ENCODE measurements at places on chromosomes 4 and X. TPM values are rescaled to one million over a fixed set of nuclear protein-coding genes. Genes with fewer than 3 reads are reported as not detected.

The ODAPH gene
- not detected for total RNA-seq

The POU4F2 gene
- total RNA-seq: not detected

The ARHGAP10 gene
- total RNA-seq: 14.0 TPM

The F9 gene
- not detected for total RNA-seq

The RASL11B gene
- total RNA-seq: not detected

The KCNIP4 gene
- total RNA-seq: not detected

The MAD2L1 gene
- total RNA-seq: 47.2 TPM

The ERCC6L gene
- 9.8 TPM for total RNA-seq

The GPRASP1 gene
- total RNA-seq: 0.22 TPM

The FOXO4 gene
- total RNA-seq: 1.1 TPM

The SATL1 gene
- not detected for total RNA-seq

The PDGFRA gene
- 1.1 TPM for total RNA-seq

The LGI2 gene
- 0.07 TPM for total RNA-seq

Measured in A549 treated with GW870086 at 1 μM for 4 hours (cell line).